ENCODE measurements at places on chromosomes 1 and 21. TPM values are rescaled to one million over a fixed set of nuclear protein-coding genes. Genes with fewer than 3 reads are reported as not detected.
A peak's percentile ranks its signal among the peaks of the same experiment; 100 is the strongest.

GRCh38 chr1:116113615-116114014, 2.4 kb downstream of the MAB21L3 start:
- H3K4me3 ChIP-seq = no peak overlapping the region
- no peak overlapping the region for H3K27ac ChIP-seq
- no peaks in the 10 kb centered on the region for H3K36me3 ChIP-seq
- no peaks in the 10 kb centered on the region for H3K27me3 ChIP-seq

GRCh38 chr1:70003211-70003908, 202.0 kb downstream of the LRRC40 start:
- H3K27ac ChIP-seq = no peak overlapping the region
- no peak overlapping the region for H3K4me3 ChIP-seq
- no peaks in the 10 kb centered on the region for H3K27me3 ChIP-seq
- H3K36me3 ChIP-seq = no peaks in the 10 kb centered on the region

DNA sequence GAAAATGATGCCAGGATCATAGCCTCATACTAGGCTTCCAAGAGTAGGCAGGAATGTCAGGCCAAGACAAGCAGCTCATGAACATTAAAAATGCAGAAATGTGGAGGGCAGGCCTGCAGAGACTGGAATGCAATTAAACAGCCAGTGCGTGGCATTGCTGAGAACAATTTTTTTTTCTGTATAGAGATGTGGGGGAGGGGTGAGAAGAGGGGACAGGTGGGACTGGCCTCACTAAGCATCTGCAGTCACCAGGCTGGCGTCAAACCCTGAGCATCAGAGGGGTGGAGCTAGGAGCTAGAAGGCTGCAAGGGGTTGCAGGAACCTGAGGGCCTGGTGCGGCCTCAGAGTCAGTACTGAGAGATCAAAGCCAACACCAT, 114.1 kb downstream of the TNR start:
- no peak overlapping the region for H3K4me3 ChIP-seq
- no peak for DNase-seq
- H3K27me3 ChIP-seq = no peaks in the 10 kb centered on the region
- no peaks in the 10 kb centered on the region for H3K36me3 ChIP-seq

DNA sequence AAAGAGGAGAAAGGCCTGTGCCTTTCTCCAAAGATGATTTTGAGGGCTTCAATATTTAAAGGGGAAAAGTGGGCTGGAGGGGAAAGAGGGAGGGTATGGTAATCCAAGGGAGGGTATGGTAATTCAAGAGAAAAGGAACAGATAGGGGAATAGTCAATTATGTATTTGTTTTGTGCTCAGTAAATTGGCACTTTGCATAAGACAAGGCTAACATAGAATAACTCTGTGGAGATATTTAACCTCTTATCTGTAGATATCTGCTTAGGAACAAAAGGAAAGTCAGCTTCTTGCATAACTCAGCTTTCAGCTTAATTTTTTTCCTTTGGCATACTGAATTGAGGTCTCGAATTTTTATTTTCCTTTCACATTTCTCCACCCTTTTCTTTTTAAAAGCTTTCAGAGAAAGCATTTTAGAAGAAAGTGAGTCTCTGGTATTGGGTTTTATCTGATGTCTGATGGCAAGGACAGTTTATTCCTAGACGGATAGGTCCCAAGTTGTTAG, 119.9 kb upstream of the F3 start:
- H3K27ac ChIP-seq = no peak overlapping the region
- no peaks in the 10 kb centered on the region for H3K36me3 ChIP-seq
- H3K4me1 ChIP-seq = no peaks in the 10 kb centered on the region
- no peak for DNase-seq

DNA sequence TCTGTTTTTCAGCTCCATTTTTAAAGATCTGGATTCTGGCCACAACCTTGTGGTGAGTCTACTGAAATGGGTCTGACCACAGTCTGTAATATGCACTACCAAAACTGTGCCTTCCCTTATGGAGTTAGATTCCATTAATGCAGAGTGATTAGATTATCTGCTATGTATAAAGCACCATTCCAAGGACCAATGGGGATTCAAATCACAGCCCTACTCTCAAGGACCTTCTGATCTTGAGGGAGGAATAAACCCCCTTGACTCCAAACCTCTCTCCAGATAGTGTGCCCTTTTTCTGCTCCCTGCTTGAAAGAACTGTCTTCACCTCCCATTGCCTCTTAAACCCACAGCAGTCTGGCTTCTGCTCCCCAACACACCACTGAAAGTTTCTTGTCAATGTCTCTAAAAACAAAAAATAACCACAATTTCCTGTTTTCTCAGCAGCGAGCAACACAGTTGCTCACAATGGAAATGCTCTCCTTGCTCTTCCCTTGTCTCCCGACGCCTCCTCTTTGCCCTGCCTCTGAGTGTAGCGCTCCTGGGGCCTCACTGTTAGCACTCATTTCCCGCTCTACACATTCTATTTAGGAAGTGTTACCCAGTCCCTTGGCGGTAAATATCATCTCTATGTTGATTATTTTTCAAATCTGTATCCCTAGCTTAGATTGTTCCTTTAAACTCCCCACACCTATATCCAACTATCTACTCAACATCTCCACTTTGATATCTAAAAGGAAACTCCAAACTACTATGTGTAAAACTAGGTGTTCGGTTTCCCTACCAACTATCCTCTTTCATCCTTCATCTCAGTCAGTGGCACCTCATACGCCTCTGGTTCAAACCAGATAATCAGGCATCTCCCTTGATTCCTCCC, 13.6 kb downstream of the PCNX2 start:
- H3K27ac ChIP-seq = peak overlapping the region; percentile 71
- no peak overlapping the region for H3K4me3 ChIP-seq
- H3K27me3 ChIP-seq = no peaks in the 10 kb centered on the region
- DNase-seq = peak; percentile 71
- H3K4me1 ChIP-seq = peaks cover 12% of the 10 kb centered on the region

DNA sequence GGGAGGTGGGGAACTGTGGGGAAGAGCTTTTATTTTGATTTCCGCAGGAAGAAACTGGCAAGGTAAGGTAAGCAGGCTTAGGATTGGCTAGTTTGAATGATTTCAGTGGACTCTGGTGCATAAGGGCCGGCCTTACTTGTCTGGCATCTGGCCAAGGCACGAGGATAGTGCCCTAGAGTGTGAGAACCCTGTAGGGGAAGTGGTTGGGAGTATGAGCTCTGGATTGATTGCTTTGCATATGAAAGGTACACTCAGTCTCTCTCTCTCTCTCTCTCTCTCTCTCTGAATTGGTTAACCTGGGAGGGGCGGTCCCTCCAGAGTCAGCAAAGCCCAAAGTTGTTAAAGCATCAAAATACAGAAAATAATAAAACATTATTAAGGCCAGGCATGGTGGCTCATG, 463.0 kb downstream of the SIPA1L2 start:
- H3K36me3 ChIP-seq = no peaks in the 10 kb centered on the region
- H3K4me1 ChIP-seq = no peaks in the 10 kb centered on the region
- H3K4me3 ChIP-seq = no peak overlapping the region

DNA sequence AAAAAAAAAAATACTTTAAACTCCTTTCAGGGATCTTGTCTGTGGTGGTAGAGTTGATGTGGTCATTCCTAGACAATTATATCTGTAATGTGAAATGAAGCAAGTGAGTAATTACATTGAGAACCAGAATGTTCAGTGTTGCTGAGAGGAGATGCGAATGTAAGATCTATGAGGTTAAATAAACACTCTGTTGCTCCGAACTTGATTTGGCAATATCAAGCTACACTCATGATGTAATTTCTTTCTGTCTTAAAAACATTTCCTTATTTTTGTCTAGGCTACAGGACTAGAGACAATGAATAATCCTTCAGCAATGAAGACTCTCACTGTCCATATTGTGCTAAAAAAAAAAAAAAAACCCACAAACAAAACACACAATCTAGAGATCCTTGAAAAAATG, 63.1 kb upstream of the IGSF5 start:
- no peaks in the 10 kb centered on the region for H3K4me1 ChIP-seq
- no peaks in the 10 kb centered on the region for H3K27me3 ChIP-seq
- H3K4me3 ChIP-seq = no peak overlapping the region

GRCh38 chr1:220687809-220688208, 2.4 kb upstream of the C1orf115 start:
- no peak overlapping the region for H3K4me3 ChIP-seq
- H3K27ac ChIP-seq = no peak overlapping the region
- H3K36me3 ChIP-seq = no peaks in the 10 kb centered on the region
- DNase-seq = no peak
- peaks cover 5% of the 10 kb centered on the region for H3K4me1 ChIP-seq
- H3K27me3 ChIP-seq = peaks cover 32% of the 10 kb centered on the region

DNA sequence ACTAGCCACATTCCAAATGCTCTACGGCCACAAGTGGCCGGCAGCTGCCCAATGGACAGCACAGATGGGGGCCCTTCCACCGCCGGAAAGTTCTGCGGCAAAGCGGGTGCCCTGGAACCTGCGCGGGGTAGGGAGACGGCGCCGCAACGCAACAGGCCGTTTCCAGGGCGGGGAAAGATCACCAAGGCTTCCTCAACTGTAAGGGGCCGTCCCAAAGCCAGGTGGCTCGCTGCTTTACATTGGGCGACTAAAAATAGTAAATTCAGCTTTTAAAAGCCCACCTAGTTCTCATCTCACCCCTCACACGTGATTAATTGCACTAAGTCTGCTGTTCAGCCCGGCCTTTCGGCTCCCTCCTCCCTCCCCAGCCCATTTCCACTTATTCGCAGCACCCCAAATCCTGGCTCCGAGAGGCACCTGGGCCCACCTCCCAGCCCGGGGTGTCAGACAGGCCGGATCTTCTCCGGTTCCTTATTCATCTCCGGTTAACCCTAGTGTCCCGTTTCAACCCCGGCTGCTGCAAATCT, 643 bp downstream of the CFAP298 start:
- no peaks in the 10 kb centered on the region for H3K27me3 ChIP-seq
- H3K27ac ChIP-seq = peak overlapping the region; percentile 88
- peak overlapping the region; percentile 67 for H3K4me3 ChIP-seq

- peaks cover 71% of the 10 kb centered on the region for H3K4me1 ChIP-seq
- no peak overlapping the region for H3K4me3 ChIP-seq
- H3K27me3 ChIP-seq = no peaks in the 10 kb centered on the region
Measured at GRCh38 chr1:230167419-230167852, 100.4 kb downstream of the GALNT2 start.

HSF2BP gene
- 0.80 TPM for total RNA-seq

TNFRSF8 gene
- 0.94 TPM for total RNA-seq

AIRE gene
- 11.9 TPM for total RNA-seq

DNALI1 gene
- total RNA-seq = 1.3 TPM

ATP1A2 gene
- total RNA-seq = 0.38 TPM
